ENCODE measurements at places on chromosomes 16 and 17.

DNA sequence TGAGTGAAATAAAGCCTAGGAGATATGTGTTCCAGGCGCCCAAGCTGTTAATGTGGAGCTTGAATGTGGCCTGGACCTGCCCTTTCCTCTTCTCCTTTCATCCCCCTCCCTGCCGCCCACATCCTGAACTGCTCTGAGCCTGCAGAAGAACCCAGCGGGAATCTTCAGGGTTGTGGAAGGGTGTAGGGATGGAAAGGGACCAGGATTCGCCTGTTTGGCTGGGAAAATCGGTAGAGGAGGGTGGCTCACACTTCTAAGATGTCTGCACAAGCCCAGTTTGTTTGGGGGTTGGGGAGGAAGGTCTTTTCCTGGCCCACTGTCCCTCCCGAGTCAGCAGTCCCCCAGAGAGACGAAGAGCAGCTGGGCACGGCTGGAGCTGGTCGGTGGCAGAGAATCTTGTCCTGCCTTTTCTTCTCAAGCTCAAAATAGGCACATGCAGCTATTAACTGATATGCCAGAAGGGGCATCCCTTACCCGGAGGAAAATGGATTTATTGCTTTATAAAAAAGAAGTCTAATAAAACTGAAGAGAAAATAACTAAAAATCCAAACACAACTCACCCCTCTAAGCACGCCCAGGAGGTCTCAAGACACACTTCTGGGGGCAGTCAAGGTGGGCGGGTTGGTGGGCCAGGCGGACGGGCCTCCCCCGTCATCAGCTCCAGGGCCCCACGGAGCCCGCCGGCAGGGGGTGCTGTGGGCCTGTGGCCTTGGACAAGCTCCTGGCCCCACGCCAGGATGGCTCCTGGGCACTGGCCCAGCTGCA lies 11.5 kb upstream of the PITPNA start:
- DNase-seq, result peak; percentile 77

DNA sequence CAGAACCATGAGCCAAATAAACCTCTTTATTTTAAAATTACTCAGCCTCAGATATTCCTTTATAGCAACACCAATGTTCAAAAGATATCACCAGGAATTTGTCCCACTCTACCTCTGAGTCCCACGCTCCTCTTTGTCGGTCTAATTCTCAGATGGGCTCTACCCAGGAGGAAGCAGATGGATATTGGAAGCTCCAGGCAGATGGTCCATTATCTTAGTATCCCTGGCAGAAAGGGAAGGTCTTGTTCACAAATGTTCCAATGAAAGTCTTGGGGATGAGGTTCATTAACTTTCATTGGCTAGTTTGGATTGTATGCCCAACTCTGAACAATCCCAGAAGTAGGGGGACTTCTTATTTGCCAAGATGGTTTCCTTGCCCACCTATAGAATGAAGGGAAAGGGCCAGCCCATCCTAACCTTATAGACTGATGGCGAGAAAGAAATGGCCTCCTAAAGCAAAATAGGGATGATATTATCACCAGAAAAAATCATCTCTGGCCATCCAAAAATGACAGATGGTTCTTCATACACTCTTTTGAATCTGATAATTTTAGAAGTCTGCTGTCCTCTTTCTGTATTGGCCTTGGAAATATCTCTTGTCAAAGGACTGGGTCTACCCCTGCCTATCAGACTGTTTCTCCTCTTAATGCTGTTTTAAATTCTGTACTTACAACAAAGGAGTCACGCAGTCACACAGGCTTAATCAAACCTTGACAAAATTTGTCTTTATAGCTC lies 21.3 kb upstream of the ELAC2 start:
- no peak for DNase-seq

GRCh38 chr17:37698132-37698910 lies 46.5 kb downstream of the HNF1B start:
- peak; percentile 77 for DNase-seq

DNA sequence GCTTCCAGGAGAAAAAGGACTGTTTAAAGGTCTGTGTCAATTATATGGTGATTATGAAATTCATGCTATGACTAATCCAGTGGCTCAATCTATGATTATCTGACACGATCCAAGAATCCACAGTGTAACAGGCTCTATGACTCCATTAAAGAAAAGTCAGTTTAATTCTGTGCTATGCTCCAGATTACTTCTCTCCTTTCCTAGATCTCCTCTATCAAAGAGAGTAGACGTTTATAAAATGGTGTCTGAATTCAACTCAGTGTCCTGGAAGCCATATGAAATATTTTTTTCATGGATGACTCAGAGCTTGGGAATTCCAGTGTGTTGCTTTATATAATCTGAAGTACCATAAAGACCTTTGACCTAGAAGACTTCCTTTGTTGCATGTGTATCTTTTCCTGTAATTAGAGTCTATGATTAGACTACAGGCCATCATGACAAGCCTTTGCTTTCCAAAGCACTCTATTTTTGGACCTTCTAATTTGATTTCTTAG lies 27.0 kb upstream of the NF1 start:
- DNase-seq, result peak; percentile 77

DNA sequence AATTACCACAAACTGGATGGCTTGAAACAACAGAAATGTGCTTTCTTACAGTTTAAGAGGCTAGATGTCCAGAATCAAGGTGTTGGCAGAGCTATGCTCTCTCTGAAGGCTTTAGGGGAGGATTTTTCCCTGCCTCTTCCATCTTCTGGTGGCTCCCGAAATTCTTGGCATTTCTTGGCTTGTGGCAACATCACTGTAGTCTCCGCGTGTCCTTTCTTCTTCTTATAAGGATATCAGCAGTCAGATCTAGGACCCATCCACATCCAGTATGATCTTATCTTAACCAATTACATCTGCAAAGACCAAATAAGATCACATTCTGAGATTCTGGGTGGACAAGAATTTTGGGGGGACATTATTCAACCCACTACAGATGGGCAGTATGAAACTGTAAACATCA lies 119.2 kb upstream of the PMFBP1 start:
- DNase-seq, result no peak

GRCh38 chr16:87924811-87925670 lies 11.3 kb downstream of the CA5A start:
- DNase-seq, result no peak

DNA sequence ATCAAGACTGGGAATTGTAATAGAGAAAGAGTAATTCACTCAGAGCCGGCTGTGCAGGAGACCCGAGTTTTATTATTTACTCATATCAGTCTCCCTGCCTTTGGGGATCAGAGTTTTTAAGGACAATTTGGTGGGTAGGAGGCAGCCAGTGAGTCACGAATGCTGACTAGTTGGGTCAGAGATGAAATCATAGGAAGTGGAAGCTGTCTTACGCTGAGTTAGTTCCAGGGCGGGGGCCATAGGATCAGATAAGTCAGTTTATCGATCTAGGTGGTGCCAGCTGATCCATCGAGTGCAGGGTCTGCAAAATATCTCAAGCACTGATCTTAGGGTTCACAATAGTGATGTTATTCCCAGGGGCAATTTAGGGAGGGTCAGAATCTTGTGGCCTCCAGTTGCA lies 20.2 kb upstream of the GUCY2D start:
- DNase-seq, result peak; percentile 50

- no peak for DNase-seq
These were observed 10.4 kb upstream of the CHMP6 start for GRCh38 chr17:80981062-80981902.

DNA sequence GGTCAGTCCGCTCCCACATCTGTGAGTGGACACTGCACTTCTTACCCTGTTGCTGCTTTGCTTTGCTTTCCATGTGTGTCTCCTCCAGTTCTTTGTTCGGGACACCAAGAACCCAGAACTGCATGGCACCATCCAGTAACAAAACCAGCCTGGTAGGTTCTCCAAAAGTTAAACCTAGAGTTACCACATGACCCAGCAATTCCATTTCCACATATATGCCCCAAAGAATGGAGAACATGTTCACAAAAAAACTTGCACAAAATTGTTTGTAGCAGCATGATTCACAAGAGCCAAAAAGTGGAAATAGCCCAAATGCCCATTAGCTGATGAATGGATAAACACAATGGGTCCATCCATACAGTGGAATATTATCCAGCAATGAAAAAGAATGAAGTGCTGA lies 10.3 kb upstream of the CCL22 start:
- DNase-seq, result no peak

DNA sequence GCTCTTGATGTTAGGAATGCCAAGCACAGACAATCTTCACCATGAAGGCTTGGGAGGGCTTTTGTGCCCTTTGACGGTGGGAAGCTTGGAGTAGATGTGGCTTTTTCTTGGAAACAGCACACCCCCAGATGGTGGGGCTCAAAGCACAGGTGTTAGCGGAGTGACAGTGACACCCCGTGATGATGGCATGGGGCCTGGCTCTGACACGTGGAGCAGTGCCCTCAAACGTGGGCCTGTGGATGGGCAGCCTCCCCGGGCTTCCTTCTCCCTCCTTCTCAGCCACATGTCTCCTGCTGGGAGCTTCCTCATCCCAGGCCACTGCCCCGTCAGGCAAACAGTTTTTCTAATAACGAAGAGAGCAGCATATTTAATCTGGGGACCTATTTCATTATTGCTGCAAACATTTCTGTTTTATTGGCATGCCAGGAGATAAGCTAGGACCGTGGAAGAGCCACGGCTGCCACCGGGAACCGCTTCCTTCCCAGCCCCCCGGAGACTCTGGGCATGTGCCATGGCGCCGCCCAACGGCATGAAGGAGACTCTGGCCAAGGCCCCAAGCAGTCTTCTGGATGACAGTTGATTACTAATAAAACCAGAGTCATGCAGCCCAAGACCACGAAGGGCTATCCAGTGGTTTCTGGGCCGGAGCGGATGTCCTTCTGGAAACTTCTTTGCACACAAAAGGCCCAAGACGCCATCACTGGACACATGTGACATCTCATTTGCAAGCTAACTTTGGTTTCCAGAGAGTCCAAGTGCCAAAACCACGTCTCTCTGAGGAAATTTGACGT lies 280.3 kb upstream of the FOXF1 start:
- DNase-seq, result no peak

DNA sequence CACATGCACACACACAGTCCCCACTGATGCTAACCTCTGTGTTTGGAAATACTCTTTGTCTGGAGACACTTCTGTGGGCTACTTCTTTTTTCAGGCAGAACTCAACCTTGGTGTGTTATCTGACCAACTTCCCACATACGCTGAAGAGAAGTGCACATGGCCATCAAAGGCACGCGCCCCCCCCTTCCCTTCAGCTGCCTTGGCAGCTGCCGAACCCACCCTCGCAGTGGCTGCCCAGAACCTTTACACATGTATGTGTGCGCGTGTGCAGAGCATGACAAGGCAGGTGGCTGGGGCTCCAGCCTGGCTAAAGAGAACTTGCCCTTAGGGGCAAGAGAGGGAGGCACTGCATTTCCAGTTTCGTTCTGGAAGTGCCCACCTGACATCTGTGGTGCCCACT lies 3.9 kb downstream of the RAPGEFL1 start:
- no peak for DNase-seq

- DNase-seq, result no peak
These were observed 10.3 kb upstream of the RNPS1 start for GRCh38 chr16:2278272-2278608.

- DNase-seq, result peak; percentile 29
These were observed 2.7 kb downstream of the NUFIP2 start for GRCh38 chr17:29291163-29291752.

GRCh38 chr17:35087731-35088355 lies 24.3 kb upstream of the RFFL start:
- no peak for DNase-seq

DNA sequence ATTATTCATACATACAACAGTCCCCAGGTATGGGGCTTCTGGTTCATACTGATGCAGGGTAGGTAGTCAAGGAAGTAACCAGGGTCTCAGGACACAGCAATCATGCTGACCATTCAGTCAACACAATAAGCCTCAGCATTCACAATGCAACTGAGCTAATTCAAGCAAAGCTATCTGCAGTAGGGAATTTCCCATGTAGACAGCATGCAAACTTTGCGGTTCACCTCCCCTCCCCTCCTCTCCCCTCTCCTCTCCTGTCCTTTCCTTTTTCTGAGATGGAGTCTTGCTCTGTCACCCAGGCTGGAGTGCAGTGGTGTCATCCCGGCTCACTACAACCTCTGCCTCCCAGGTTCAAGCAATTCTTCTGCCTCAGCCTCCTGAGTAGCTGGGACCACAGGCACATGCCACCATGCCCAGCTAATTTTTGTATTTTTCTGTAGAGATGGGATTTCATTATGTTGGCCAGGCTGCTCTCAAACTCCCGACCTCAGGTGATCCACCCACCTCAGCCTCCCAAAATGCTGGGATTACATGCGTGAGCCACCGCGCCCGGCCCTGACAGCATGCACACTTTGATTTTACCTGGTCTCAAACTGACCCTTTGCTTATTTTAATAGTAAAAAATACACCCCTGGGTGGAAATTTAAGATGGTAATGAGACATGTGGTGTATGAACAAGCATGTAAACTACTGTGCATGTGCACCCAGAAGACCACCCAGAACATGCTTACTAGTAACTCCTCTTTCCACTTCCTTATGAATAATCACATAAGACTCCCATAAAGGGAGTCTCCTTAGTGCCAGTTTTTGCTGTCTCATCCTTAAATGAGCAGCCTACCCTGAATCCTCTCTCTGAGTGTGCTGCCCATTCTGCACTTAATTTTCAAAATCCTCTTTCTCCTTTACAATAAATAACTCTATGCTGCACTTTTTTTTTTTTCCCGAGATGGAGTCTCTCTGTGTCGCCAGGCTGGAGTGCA lies 9.3 kb upstream of the RNF135 start:
- DNase-seq, result no peak

DNA sequence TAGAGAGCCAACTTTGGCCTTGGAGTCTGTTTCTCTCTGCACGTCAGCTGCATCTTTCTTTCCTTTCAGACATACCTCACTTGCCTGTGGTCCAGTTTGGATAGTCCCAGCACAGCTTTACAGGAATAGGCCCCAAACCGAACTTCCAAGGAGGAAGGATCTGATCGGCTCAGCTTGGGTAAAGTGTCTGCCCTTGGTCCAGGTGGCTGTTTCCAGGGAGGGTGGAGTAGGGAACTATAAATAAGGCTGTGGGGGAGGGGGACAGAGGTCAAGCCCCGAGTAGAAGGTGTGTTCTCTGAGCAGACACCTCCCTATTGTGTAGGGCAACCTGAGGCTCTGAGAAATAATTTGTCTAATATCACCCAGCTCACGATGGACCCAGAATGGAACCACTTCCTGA lies 29.2 kb upstream of the NKD1 start:
- no peak for DNase-seq

- peak; percentile 33 for DNase-seq
These were observed 110.0 kb downstream of the N4BP1 start for GRCh38 chr16:48499923-48500381.

Data from RWPE1 (cell line).